Lower leg skin (tissue), 4 donors: ENCODE measurements at places on chromosomes 4 and X. TPM values are rescaled to one million over a fixed set of nuclear protein-coding genes. Genes with fewer than 3 reads are reported as not detected.

Gene MAML3
- total RNA-seq, result 21.4 TPM

Gene UGT2B17
- total RNA-seq, result not detected

GRCh38 chr4:149238097-149238496, 577.5 kb downstream of the IQCM start:
- DNase-seq, result no peak

GRCh38 chr4:174631901-174632758, 109.8 kb upstream of the HPGD start:
- no peak for DNase-seq

- no peak for DNase-seq
These were observed 489.7 kb upstream of the GNPDA2 start for GRCh38 chr4:45215976-45216542.

- no peak for DNase-seq
These were observed 125.0 kb downstream of the SPCS3 start for GRCh38 chr4:176444741-176445140.
